ENCODE measurements at places on chromosomes 13 and 19.

GRCh38 chr13:44932171-44932849, 57.0 kb downstream of the NUFIP1 start:
- DNase-seq, result no peak

- DNase-seq, result no peak
Observed at GRCh38 chr13:99962242-99962641, 9.3 kb downstream of the ZIC5 start.

DNA sequence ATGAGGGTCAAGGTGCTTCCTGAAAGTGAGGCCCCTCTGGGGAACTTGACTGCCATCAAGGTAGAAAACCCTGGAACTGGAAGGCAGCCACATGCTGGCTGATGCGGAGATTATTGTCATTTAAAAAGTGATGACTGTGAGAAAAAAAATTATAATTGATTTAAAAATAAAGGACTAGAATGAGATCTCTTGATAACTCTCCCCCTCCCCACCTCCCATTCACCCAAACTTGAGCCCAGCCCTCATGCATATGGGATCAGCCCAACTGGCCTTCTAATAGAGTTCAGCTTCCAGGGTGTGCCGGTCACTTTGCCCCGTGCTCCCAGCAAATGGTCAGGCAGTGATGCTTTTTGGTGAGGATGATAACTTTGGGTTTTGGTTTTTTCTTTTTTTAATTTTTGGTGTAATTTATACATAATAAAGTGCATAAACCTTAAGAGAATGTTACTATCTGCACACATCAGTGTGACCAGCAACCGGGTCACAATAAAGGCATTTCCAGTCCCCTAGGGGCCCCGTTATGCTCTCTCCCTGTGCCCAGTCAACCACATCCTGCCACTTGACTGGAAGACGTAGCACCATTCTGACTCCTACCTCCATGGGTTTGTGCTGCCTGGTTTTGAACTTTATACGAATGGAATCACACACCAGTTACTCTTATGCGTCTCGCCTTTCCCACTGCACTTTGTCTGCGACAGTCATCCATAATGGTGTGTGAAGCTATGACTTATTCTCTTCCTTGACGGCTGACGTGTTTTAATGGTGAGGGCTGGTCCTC, 187.9 kb downstream of the USP12 start:
- DNase-seq, result no peak

- no peak for DNase-seq
Observed at GRCh38 chr13:27967203-27967735, 1.8 kb downstream of the CDX2 start.

GRCh38 chr13:52961256-52961910, 67.2 kb upstream of the OLFM4 start:
- DNase-seq, result no peak

DNA sequence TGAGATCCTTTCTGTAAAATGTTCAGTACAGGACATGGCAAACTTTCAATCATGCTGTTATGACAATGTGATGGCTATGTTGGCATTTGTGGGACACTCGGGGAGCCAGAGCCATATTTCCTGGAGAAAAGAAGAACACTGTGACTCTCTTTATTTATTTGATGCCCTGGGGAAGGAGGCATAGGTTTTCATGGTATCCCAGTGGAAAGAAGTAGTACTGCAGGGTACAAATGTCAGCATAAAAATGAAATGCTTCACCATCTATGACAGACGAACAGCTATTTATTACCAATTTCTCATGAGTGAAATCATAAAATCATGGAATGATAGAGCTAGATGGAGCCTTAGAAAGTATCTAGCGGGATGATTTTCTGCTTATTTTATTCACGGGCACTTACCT, 217.1 kb downstream of the COL4A1 start:
- DNase-seq, result no peak

GRCh38 chr13:111175372-111175771, 60.3 kb downstream of the ARHGEF7 start:
- DNase-seq, result no peak

- no peak for DNase-seq
Observed at GRCh38 chr13:23786607-23787006, 102.6 kb downstream of the MIPEP start.
